Activated CD8-positive, alpha-beta T cell treated with anti-CD3 and anti-CD28 coated beads for 36 hours (primary cell): ENCODE measurements at places on chromosomes 7 and 10. TPM values are rescaled to one million over a fixed set of nuclear protein-coding genes. Genes with fewer than 3 reads are reported as not detected.
A peak's percentile ranks its signal among the peaks of the same experiment; 100 is the strongest.

Gene TAS2R3
- total RNA-seq = 1.0 TPM

Gene GJD4
- total RNA-seq = not detected

Gene SVOPL
- 0.78 TPM for total RNA-seq

Gene GPER1
- total RNA-seq = 0.18 TPM

Gene ASAH2
- 2.9 TPM for total RNA-seq

DNA sequence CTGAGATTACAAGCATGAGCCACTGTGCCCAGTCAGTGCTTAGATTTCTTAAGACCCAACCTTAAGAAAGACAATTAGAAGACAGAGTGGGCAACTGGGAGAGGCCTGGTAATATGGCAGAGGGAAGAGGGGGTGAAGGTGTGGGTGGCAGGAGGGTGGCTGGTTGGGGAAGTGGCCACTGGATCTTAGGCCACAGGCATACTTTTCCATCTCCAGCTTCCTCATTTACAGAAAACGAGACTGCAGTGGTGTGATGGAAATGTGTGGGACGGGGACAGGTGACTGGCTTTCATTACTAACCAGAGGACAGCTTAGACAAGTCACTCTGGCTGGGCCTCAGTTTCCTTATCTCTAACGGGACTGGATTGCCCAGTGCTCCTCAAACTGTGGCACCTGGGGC, 1.0 kb upstream of the FFAR4 start:
- no peaks in the 10 kb centered on the region for H3K36me3 ChIP-seq
- H3K4me1 ChIP-seq = no peaks in the 10 kb centered on the region
- H3K27ac ChIP-seq = no peak overlapping the region
- no peak overlapping the region for H3K4me3 ChIP-seq

DNA sequence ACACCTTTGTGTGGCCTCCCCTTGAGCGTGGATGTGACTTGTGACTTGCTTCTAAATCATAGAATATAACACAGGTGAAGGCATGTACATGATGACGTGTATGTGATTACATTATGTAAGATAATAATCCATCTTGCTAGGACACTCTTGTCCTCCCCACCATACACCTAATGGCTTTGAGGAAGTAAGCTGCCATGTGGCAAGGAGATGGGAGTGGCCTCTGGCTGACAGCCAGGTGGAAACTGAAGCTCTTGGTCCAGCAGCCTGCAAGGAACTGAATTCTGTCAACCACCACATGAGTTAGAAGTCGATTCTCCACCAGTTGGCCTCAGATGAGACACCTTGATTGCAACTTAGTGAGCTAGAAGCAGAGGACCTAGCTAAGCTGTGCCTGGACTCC, 67.4 kb upstream of the ELN start:
- H3K36me3 ChIP-seq = peaks cover 3% of the 10 kb centered on the region
- no peak for DNase-seq
- no peak overlapping the region for H3K27ac ChIP-seq
- no peak overlapping the region for H3K4me3 ChIP-seq
- no peaks in the 10 kb centered on the region for H3K4me1 ChIP-seq

DNA sequence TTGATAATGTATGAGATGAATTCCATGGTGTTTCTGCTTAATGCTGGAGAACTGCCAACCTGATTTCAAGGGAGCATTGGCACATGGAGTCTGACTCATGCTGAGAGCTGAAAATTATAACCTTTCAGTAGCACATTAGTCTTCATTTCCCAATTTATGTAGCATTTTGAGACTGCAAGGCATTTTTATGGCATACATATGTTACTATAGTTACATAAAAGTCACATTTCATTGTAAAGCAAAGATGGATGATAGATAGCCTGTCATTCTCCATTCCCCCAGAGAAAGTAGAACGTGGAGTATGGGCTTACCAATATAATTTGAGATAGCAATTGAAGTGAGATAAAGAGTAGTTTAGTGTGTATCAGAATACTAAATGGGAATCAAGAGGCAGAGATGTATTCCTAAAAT, 103.1 kb downstream of the SLC16A9 start:
- H3K27me3 ChIP-seq = peaks cover 2% of the 10 kb centered on the region
- no peaks in the 10 kb centered on the region for H3K4me1 ChIP-seq
- DNase-seq = no peak
- no peaks in the 10 kb centered on the region for H3K36me3 ChIP-seq
- H3K27ac ChIP-seq = no peak overlapping the region

DNA sequence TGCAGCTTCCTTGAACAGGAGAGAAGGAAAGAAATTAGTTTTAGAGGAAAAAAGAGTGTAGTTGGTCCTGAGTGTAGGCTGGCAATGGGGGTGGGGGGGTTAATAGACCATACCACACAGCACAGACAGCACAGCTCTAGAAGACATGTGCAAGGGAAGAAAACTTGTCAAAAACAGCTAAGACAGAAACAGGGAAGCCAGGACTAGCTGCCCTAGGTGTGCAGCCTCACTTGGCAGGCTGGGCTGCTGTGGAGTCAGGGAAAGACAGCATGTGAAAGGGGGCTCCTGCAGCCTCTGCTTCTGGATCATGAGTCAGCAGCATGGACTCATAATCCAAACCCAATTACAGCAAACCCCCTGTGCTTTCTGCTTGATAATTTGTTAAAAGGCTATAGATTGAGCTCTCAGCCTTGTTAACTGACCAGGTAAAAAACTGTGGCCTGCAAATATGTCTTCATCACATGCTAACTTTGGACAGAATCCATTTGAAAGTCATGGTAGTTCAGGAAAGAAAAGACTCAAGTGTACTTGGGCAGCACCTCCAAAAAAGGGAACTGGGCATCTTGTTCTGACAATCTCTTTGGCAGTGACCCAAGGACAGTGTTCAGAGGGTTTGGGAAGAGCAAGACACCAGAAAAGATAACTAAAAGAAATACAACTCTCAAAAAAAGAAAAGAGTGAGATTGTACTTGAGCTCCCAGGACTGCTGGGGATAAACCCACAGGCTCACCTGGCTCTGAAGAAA, 142.2 kb upstream of the VWC2 start:
- no peaks in the 10 kb centered on the region for H3K4me1 ChIP-seq
- no peaks in the 10 kb centered on the region for H3K27me3 ChIP-seq
- H3K27ac ChIP-seq = no peak overlapping the region
- no peak for DNase-seq

DNA sequence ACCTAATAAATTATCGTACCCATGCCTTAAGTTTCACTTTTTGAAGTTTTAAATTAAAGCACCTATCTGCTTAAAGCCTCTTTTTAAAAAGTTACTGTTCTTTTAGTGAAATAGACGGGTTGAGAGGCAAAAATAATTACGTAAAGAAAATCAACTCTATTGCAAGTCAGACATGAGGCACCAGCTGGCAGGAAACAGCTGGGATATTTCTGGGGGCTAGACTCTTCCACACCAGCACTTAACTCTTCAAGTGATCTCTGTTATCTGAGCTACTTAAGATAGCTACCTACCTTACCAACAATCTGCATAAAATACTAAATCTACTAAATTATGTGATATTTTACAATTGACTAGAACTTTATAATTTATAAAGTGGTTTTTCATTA, 35.8 kb downstream of the GBF1 start:
- H3K27ac ChIP-seq = no peak overlapping the region
- peaks cover 57% of the 10 kb centered on the region for H3K4me1 ChIP-seq
- no peak overlapping the region for H3K4me3 ChIP-seq
- no peaks in the 10 kb centered on the region for H3K27me3 ChIP-seq

GRCh38 chr10:119250641-119251314, 43.4 kb downstream of the GRK5 start:
- peaks cover 30% of the 10 kb centered on the region for H3K4me1 ChIP-seq
- H3K27me3 ChIP-seq = no peaks in the 10 kb centered on the region
- DNase-seq = no peak
- H3K27ac ChIP-seq = no peak overlapping the region

DNA sequence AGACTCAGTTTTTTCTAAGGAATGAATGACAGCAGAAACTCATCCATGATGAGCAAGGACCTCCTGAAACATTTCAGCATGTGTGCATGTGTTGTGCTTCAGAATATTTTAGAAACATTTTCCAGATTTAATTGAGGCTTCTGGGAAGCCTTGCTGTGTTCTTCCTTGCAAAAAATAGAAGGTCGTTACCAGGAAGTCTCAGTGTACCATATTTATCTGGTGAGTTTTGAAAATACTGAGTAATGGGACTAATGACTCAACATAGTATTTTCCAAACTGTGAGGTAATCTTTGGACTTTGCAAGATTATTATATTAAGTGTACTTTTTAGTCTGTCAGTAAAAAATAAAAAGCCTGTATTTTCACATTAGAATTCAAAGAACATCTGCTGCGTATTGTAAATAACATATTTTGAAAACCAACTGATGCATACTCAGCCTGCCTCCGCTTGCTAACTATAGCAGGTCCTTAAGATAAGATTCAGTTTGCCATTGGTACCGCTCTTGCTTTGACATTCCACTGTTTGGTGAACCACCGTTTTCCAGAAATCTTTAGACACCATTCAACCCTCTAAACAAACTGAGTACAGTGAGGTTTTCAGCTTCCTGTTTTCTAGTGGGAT, 739.6 kb upstream of the GALNT17 start:
- no peak for DNase-seq
- no peaks in the 10 kb centered on the region for H3K36me3 ChIP-seq
- no peak overlapping the region for H3K4me3 ChIP-seq
- no peaks in the 10 kb centered on the region for H3K4me1 ChIP-seq

DNA sequence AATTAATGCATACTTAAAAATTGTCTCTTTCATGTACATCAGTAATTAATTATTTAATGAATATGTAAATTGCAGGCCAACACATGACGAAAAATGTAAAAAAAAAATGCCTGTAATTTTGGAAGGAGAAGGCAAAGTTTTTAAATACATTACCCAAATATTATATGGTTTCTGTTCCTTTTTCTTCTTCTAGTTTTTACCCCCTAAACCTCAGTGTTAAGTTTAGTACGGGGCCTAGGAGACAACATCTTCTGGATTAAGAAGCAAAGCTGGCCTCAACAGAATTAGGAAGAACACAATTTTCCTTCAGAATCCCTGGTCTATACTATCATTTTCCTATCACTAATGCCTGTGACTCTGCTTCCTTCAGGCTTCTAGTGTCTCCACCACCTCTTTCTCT, 459.3 kb upstream of the NRP1 start:
- no peak overlapping the region for H3K4me3 ChIP-seq
- no peaks in the 10 kb centered on the region for H3K36me3 ChIP-seq
- no peak overlapping the region for H3K27ac ChIP-seq
- no peaks in the 10 kb centered on the region for H3K4me1 ChIP-seq
- DNase-seq = no peak
- H3K27me3 ChIP-seq = no peaks in the 10 kb centered on the region

DNA sequence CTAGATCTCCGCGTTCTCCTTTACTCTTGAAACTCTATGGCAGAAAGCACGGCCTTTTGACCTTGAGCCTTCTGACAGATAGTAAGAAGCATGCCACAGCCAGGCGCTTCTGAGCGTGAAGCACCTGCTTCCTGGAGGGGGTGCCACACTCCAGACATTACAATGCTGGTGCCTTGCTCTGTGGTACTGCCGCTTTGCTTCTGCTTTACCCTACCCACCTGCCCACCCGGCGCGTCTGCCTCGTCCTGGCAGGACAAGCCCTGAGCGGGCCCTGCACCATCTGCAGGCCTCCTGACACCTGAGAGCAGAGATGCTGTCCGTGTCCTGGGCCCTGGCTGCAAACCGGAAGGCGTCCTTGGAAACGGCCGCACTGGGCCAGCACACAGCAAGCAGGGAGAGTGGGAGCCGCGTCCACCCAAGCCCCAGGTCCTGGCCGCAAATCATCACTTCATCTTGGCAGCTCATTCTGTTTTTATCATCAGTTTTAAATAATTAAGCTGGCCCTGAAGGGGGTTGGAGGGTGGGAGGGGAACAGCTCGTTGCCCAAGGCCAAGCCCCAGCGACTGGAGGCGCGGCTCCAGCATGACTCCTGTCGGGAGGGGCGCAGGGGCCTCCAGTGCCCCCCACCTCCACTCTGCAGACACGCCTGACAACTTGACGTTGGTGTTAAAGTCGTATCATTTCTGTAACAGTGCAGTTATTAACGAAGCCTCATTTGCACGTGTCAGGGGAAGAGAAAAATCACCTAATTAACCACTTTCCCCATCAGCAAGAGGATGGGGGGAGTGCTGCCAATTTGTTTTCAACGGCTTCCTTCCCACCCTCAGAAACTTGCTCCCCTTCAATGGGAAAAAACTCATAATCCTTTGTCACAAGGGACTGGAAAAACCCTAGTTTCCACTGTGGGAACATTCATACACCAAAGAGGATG, 132.2 kb downstream of the MAD1L1 start:
- H3K27ac ChIP-seq = peak overlapping the region; percentile 73
- no peaks in the 10 kb centered on the region for H3K27me3 ChIP-seq
- peaks cover 2% of the 10 kb centered on the region for H3K36me3 ChIP-seq
- H3K4me3 ChIP-seq = no peak overlapping the region
- DNase-seq = peak; percentile 73

DNA sequence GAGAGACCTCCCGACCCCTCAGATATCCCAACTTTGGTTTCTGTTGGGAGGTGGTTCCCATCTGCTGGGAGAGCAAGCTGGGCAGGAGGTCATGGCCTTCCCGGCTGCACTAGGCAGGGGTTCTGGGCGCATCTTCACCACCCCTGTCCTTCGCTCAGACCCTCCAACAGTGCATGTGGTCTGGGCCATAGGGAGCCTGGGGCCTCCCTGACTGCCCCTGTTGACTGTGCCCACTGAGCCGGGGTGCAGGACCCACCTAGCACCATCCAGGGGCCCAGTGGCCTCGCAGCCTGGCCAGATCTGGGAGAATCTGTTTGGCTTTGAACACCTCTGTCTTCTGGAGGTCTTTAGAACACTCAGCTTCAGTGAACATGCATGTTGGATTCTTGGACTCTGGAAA, 18.7 kb upstream of the INMT start:
- DNase-seq = no peak
- H3K4me1 ChIP-seq = peaks cover 39% of the 10 kb centered on the region
- H3K27ac ChIP-seq = no peak overlapping the region
- H3K36me3 ChIP-seq = no peaks in the 10 kb centered on the region

DNA sequence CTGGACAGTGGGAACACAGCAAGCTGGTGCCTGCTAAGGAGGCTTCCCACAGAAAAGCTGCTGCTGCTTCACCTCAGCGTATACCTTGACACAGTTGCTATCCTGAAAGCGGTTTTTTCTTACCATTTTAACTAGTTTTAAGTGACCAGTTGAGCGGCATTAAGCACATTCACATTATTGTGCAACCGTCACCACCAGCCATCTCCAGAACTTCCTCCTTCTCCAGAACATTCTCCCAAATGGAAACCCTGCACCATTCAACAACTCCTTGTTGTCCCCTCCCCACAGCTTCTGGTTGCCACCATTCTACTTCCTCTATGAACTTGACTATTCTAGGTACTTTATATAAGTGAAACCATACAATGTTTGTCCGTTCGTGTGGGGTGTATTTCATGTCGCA, 169.9 kb downstream of the SNX10 start:
- H3K4me1 ChIP-seq = no peaks in the 10 kb centered on the region
- H3K27me3 ChIP-seq = peaks cover 4% of the 10 kb centered on the region
- no peaks in the 10 kb centered on the region for H3K36me3 ChIP-seq
- no peak overlapping the region for H3K27ac ChIP-seq
- no peak overlapping the region for H3K4me3 ChIP-seq

DNA sequence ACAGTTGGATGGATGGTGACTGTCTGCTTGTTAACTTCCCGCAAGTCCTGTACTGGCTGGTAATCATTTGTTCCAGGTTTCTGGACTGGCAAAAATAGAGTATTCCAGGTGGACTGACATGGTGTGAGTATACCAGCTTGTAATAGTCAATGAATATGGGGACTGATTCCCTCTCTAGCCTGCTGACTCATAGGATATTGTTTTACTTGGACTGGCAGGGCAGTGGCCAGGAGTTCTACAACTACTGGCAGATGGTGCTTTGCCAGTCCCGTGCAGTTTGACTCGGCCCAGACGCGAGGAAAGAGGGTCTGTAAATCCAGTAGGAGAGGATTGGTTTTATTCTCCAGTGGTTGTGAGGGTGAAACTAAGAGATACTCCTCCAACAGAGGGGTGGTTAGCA, 78.0 kb downstream of the PRR15 start:
- no peak overlapping the region for H3K27ac ChIP-seq
- H3K4me3 ChIP-seq = no peak overlapping the region
- no peak for DNase-seq
